Osteoblast (primary cell): ENCODE measurements at places on chromosomes 4 and X. TPM values are rescaled to one million over a fixed set of nuclear protein-coding genes. Genes with fewer than 3 reads are reported as not detected.

Gene AR
- 4.1 and 4.7 TPM in 2 replicates for total RNA-seq

DNA sequence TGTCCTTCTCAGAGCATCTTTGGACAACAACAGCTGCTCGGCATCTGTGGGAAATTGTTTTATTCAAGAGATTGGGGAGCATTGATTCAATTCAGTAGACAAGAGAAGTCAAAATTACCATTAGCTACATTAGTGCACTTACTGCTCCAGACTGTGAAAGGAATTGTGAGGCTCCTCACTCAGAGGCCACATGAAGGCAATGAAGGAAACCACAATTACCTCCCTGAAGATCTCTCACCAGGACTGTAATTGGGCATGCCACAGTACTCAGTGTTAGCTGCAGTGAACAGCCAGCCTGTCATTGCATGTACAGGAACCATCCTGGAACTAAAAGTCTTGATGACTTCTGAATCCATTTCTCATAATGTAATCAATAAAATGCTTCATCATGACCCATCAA, 144.8 kb downstream of the PPA2 start:
- no peak for DNase-seq

DNA sequence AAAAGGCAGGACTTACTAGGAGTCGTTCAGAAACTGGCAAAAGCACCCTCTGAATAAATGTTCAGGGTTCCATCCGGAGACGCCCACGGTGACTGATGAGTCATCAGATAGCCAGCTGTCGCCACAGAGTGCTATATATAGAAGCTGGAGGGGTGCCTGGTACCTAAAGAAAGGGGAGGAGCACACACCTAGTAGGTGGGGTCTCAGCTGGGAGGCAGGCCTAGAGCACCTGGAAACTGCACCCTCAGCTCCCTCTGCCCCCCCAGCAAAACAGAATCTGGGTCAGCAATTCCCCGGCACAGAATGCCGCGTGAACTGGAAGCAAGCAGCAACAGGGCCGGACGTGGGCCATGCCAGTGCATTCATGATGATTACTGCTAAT, 242.0 kb downstream of the BCOR start:
- DNase-seq, result no peak

Gene PFKFB1
- total RNA-seq, result not detected in 2 replicates

Gene CSAG1
- not detected in 2 replicates for total RNA-seq

- DNase-seq, result no peak
Measured at GRCh38 chrX:43728966-43729365, 72.9 kb downstream of the MAOA start.

DNA sequence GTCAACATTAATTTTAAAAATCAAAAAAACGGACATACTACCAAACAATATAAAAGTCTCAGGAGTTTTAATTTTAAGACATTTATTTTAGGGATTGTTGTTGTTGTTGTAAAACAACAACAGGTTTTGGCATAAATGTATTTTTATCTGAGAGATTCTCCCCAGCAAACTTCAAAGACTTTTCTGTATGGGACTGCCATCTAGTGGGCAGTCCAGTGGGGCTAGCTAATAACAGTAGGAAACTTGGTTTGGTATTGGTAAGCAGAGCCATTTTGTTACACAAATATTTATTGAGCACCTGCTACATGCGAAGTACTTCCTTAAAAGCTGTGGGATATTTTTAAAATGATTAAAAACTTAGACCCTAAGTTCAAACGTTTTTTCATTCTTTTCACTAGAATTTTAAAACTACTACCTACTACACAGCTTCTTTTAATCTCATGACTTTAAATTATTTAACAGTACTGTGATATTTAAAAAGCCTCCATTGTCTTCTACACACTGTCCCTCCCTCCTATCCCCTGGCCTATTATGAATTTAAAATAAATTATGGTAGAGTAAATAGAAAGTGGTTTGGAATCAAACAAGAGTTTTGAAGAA, 1028.4 kb upstream of the INTU start:
- DNase-seq, result no peak

DNA sequence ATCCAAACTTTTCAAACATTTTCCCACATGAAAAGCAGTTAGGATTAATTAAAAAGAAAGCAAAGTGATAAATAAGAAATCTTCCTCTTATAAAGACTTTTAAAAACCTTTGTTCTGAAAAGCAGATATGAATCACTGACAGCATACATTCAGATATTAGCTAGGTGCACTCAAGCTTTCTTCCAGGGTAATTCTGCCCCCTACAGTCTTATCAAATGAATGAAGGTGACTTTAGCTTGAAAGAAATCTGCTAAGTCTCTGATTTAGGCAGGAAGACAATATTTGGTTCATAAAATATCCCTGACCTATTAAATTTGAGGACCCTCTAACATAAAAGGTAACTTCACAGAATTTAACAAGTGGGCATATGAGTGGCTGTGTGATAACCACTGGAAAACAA, 209.1 kb upstream of the FAM47A start:
- DNase-seq, result no peak

GRCh38 chrX:77910108-77910840, at the start of gene ATP7A:
ATP7A (plus strand) TSS chrX:77910693; CDS start chrX:77971642, 60,949 bp downstream.
- DNase-seq, result peak; percentile 87
